ENCODE measurements at places on chromosomes 12 and 14. TPM values are rescaled to one million over a fixed set of nuclear protein-coding genes. Genes with fewer than 3 reads are reported as not detected.

DNA sequence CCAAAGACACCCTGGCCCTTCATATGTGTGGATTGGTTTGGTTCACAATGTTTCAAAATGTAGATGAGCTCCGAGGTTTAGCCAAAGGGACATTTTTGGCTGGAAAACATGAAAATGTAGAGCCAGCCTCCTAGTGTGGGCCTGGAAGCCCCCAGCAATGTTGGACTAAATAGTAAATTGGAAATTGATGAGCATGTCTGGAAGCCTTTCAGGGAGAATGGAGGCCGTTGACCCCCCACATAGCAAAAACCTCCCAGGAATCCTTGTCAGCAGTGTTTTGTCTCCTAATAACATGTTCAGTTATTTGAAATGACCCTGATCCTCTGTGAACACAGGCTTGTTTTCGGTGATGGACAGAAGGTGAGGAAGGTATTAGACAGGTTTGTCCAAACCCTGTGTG, 65.1 kb upstream of the TBX3 start:
- H3K4me3 ChIP-seq, result no peak overlapping the region
- no peaks in the 10 kb centered on the region for H3K4me1 ChIP-seq
- no peak for DNase-seq
- no peaks in the 10 kb centered on the region for H3K36me3 ChIP-seq
- no peak overlapping the region for H3K27ac ChIP-seq
- no peaks in the 10 kb centered on the region for H3K27me3 ChIP-seq

DNA sequence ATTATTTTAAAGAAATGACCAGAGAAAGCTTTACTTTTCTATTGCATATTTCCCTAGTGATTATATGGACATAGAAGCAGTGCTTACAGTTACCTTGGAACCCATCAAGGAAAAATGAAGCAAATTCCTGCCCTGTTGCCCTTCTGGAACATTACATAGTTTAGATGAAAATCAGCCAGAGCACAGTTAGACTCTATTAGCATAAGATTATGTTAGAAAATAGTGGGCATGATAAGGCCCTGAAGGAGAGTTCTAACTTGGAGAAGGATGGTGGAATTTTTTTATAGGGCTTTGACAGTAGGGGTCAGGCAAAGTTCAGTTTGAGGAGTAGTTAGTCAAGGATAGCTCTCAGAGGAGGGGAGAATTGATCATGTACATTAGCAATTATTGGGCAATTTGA, 74.3 kb downstream of the FUT8 start:
- H3K27ac ChIP-seq, result no peak overlapping the region
- H3K36me3 ChIP-seq, result no peaks in the 10 kb centered on the region
- no peak overlapping the region for H3K4me3 ChIP-seq
- no peak for DNase-seq
- H3K27me3 ChIP-seq, result no peaks in the 10 kb centered on the region
- H3K4me1 ChIP-seq, result peaks cover 2% of the 10 kb centered on the region

GRCh38 chr14:61502459-61503093, 181.2 kb downstream of the PRKCH start:
- H3K27me3 ChIP-seq, result no peaks in the 10 kb centered on the region
- H3K4me3 ChIP-seq, result no peak overlapping the region
- H3K27ac ChIP-seq, result peak overlapping the region; percentile 45
- H3K4me1 ChIP-seq, result peaks cover 4% of the 10 kb centered on the region

GRCh38 chr14:23321572-23322547, 603 bp downstream of the PABPN1 start:
- H3K4me3 ChIP-seq, result peak overlapping the region; percentile 81
- peak overlapping the region; percentile 73 for H3K27ac ChIP-seq
- H3K36me3 ChIP-seq, result peaks cover 2% of the 10 kb centered on the region

- no peak overlapping the region for H3K27ac ChIP-seq
- peak; percentile 80 for DNase-seq
Measured at GRCh38 chr14:75711796-75712211, 50.8 kb downstream of the TTLL5 start.

The KIF5A gene
- 3.5 TPM for total RNA-seq

The RDH5 gene
- total RNA-seq, result 51.1 TPM
